ENCODE measurements at places on chromosomes 13 and 19.

DNA sequence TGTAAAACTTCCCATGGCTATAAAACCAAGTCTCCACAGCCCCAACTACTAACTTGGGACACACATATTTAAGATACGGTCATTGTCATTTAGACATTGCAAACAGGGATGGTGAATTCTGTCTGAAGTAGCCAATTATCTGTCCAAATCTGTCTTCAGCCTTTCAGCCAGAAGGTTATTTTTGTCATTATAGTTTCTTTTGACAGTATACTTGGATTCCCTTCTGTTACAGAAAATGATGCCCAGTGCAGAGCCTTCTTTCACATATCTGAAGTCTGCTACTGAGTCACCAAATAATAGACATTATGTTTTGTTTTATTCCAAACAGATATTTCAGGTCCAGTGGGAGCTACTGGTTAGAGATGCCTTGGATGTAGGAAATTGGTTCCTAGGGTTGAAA, 452.4 kb upstream of the HTR2A start:
- DNase-seq, result no peak

DNA sequence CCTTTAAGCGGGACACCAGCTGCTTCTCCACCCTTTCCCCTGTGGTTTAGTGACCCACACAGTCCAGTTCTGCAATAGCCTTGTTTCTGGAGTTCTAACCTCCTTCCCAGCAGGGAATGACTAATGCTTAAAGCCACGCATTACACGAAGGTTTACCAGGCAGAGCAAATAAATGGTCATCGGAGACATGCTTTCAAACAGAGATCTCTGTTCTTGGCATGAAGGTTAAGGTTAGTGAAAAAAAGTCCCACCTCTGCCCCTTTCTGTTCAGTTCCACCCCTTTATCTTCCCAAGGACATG, 25.3 kb upstream of the MEDAG start:
- DNase-seq, result no peak

DNA sequence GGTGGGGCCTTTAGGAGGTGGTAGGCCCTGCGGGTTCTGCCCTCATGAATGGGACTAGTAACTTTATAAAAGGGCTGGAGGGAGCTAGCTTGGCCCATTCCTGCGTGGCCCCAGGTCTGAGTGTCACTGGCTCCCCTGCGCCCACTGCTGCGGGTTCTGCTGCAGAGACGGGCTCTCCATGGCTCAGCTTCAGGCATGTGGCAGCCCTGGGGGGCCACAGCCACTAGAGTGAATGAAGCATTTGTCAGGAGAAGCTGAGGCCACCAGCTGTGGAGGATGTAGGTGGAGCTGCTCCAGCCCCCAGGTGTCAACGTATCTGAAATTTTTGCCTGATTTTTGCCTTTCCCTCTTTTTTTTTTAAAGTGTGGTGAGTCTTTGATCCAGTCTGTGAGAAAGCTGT, 119.1 kb downstream of the SOX1 start:
- no peak for DNase-seq

DNA sequence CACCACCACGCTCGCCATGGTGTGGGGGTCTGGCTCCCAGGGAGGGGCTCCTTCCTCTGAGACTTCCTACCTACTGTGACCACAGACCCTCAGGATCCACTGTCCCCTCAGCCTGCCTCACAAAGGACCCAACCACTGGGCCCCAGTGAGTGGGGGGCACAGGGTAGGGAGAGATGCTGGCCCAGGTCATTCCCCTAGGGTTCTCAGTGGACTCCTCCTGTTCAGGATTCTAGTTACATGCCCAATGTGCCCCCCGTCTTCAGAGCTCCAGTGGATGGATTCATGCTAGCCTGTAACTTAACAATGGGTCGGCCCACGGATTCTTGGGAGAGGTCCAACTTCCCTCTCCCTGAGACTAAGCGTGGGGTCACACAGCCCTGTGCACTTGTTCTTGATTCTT, at the start of gene TSKS:
TSS of gene TSKS (minus strand) at position 77 of the 400 bp plus-strand sequence. CDS start at position 18, 59 bp downstream.
- DNase-seq, result no peak

GRCh38 chr19:18183529-18183928, 9.5 kb upstream of the MPV17L2 start:
- no peak for DNase-seq

- DNase-seq, result no peak
Measured at GRCh38 chr13:109646423-109646822, 140.0 kb downstream of the IRS2 start.

Data from stimulated activated CD4-positive, alpha-beta T cell treated with anti-CD3 and anti-CD28 coated beads, Interleukin-12 subunit alpha, Interleukin-12 subunit beta, amount 100 ng/mL, for 24 hours (primary cell).